Activated T-cell treated with anti-CD3 and anti-CD28 coated beads for 1 hour (primary cell): ENCODE measurements at places on chromosomes 5 and 9.

DNA sequence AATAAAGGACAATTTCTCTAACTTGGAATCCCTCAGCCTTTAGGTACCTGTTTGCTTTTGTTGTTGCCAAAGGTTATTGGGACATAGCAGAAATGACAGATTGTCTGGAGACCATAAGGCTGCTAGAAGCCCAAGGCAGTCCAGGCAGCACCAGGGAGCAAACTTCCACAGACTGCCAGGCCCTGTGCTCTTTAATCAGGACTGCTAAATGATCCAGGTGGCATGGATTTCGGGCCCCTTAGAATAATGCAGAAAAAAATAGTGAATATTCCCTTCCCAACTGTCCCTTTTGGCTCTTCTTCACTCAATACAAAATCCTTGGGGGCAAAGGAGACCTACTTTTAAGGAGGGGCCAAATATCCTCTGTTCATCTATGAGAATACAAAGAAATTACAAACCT lies 73.9 kb downstream of the GABRA1 start:
- no peak for DNase-seq

DNA sequence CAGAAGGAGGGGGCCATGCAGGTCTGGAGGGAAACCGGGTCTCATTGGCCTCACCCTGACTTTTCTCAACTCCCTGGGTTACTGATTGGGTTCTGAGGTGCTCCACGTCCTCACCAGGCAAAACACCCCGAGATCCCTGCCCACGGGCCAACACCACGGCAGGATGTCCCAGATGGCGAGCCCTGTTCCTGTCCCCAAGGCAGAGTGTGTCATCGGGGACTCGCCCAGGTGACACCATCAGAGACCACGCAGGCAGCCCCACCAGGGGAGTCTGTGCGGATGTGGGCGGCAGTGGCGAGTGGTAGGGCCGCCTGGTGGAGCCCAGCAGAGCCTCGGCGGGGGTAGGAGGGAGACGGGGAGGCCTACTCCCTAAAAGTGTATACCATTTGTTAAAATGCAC lies 59.0 kb upstream of the UBAC1 start:
- no peak for DNase-seq

GRCh38 chr9:76576344-76576743 lies 117.4 kb downstream of the GCNT1 start:
- peak; percentile 23 for DNase-seq

DNA sequence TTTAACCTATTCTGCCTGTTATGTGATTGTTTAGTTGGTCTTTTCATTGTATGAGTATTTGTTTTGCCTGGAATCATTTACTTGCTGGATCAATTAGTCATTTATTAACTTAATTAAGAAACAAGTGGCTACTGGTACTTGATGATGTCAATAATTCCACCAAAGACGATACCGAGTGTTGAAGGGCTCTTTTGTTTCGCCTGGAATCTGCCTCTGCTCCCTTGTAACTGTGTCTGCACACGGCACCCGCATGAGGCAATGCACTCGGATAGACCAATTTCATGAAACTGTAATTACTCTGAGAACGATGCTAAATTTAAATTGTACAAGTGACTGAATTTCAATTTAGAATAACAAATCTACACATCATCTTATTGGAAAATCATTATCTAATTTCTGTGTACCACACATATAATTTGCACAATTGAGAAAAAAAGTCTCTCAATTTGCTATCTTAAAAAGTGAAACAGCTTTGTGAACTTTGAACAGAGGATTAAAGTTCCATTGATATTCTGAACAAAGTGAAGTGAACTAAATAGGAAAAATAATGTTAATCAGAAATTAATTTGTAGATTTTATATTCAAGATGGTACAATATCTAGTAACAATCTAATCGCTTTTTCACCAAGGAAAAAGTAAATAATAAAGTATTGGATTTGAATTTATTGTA lies 143.2 kb downstream of the CTNND2 start:
- no peak for DNase-seq

DNA sequence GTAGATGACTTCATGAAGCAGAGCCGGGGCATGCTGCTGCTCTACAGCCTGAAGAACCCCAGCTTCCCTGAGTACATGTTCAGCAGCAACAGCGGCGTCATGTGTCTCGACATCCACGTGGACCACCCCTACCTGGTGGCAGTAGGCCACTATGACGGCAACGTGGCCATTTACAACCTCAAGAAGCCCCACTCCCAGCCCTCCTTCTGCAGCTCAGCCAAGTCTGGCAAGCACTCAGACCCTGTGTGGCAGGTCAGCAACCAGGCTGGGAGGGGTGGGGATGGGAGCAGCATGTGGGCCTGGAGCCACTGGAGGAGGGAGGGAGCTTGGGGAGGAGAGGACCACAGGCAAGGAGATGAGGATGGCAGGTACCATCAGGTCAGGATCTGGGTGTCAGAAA lies 16.2 kb downstream of the ENHO start:
- DNase-seq, result no peak

- DNase-seq, result no peak
Measured at GRCh38 chr9:37197158-37198038, 77.0 kb downstream of the ZCCHC7 start.

GRCh38 chr9:130054325-130054786 lies 650 bp downstream of the GPR107 start:
- no peak for DNase-seq

DNA sequence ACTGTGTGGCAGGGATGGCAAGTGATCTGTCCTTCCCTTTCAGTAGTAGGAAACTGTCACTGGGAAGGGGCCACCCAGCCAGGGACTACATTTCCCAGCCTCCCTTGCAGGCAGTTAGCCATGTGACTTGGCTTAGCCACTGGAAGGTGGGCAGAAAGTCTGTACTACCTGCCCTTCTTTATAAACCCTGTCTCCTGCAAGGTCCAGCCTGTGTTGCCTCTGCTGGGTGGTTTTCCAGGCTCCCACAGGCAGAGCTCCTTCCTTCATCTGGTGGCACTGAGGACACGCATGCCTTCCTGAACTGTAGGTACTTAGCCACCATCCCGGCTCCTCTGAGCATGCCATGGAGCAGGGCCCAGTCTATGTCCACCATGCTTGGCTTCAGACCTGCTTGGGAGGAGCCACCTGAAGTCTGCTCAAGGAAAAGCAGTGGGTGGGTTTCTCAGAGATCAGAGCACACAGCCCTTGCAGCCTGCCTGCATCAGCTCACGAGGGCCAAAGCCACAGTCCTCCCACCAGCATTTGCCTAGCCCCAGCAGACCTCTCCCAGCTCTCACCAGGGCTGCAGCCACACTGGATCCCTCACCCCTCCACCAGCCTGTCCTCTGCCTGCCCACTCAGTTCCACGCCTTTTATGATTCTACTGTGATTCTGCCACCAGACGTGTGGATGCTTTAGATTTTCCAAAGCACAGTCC lies 16.7 kb upstream of the SLC25A51 start:
- no peak for DNase-seq

- no peak for DNase-seq
Measured at GRCh38 chr5:145941096-145941447, 4.7 kb downstream of the SH3RF2 start.

GRCh38 chr5:147613359-147613758 lies 103.5 kb upstream of the DPYSL3 start:
- no peak for DNase-seq

GRCh38 chr5:155546075-155546474 lies 532.5 kb downstream of the KIF4B start:
- no peak for DNase-seq

DNA sequence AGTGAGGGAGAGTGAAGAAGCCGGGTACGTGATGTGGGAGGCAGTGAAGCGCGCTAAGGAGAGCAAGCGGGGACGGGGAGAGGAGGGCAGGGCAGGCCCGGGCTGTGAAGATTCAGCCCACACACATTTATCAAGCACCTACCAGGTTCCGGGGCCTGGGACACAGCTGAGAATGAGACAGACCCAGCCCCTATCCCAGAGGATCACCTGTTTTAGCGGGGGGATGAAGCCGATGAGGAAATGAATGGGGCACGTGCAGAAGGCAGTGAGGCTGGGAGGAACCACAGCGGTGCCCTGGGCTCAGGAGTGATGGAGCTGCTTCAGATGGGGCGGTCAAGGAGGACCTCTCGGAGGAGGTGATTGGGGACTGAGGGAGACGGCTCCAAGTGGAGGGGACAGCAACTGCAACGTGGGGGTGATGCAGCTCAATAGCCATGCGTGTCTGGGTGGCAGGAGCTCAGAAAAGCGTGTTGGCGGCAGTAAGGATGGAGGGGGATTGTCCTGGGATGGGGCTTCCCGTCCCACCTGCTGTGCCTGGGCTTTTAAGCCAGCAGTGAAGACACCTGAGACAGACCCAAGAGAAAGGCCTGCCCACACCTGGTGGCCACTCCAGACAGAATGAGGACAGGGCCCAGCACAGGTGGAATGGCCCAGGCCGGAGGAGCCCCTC lies 77.5 kb upstream of the UNC5A start:
- no peak for DNase-seq

GRCh38 chr5:45609661-45610060 lies 86.5 kb downstream of the HCN1 start:
- no peak for DNase-seq

DNA sequence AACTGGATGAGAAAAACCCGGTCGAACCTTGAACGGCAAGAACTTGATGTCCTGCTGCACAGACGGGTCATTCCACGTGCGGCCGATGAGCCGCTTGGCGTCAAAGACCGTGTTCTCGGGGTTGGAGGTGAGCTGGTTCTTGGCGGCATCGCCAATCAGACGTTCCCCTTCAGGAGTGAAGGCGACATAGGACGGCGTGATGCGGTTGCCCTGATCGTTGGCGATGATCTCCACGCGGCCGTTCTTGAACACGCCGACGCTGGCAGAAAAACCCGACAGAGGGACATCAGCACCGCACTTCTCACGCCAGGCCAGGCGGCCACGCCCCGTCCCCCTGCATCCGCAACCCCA lies 519 bp downstream of the HSPA5 start:
- peak; percentile 24 for DNase-seq
